ENCODE measurements at places on chromosomes 3 and 15.

DNA sequence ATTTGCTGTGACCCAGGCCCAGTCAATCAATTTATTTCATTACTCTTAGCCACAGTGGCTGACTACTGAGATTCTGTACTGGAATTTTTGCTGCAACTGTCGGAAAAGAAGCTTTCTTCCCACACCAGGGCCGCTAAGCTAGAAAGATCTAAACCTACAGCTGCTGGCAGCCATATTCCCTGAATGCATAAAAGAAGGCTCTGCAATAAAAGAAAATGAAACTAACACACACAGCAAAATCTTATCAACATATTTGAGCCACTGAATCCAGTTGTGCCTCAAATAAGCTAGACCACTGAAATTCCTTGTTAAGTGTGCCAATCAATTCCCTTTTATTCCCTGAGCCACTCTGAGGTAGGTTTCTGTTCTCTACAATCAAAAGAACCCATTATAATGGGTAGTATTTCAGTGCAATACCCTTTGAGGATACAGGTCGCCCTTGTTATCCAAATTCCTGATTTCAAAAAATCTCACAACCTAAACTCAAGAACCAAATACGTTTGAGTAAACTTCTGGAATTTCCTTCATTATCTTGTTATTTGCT, 60.3 kb downstream of the MYO9A start:
- DNase-seq, result no peak

- no peak for DNase-seq
Measured at GRCh38 chr3:37489355-37489754, 315.0 kb upstream of the LRRFIP2 start.

GRCh38 chr3:67064105-67064504, 66.0 kb downstream of the KBTBD8 start:
- no peak for DNase-seq

DNA sequence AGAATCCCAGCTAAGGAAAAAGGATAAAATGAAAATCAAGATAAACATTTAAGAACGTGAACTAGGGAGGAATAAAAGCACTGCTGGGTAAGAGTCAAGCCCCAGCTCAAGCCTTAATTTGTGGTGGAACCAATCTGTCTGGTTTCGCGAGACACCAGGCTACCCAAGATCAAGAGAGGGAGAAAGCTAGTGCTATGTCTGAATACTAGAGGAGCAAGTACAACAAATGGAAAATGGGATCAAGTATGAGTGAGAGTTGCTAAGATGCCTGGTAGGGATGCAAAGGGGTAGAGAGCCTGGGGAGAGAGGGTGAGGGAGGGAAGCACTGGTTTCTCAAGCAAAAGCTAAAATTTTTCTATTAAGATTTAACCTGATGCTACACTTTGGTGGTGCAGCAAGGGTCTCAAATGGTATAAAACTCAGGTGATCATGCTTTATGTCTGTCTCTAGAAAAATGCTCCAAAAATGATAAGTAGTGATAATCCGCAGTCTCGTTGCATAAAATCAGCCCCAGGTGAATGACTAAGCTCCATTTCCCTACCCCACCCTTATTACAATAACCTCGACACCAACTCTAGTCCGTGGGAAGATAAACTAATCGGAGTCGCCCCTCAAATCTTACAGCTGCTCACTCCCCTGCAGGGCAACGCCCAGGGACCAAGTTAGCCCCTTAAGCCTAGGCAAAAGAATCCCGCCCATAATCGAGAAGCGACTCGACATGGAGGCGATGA, 1.7 kb upstream of the SETD5 start:
- DNase-seq, result no peak

DNA sequence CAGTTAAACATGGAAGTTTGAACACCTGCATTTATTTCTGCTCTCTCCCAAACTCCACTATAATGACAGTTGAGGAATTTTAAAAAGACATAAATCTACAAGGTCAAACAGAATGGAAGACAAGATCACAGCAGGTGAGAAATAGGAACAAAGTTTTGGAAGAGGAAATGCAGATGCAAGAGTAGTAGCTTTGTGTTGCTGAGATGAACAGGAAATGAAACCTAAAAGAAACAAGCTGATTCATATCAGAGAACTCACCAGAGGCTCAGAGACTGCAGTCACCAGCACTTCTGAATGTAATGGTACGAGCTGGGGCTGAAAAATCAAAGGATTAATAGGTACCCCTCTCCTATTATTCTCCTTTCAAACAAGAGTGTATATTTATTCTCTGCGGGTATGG, 459.9 kb downstream of the RAP2B start:
- DNase-seq, result no peak

DNA sequence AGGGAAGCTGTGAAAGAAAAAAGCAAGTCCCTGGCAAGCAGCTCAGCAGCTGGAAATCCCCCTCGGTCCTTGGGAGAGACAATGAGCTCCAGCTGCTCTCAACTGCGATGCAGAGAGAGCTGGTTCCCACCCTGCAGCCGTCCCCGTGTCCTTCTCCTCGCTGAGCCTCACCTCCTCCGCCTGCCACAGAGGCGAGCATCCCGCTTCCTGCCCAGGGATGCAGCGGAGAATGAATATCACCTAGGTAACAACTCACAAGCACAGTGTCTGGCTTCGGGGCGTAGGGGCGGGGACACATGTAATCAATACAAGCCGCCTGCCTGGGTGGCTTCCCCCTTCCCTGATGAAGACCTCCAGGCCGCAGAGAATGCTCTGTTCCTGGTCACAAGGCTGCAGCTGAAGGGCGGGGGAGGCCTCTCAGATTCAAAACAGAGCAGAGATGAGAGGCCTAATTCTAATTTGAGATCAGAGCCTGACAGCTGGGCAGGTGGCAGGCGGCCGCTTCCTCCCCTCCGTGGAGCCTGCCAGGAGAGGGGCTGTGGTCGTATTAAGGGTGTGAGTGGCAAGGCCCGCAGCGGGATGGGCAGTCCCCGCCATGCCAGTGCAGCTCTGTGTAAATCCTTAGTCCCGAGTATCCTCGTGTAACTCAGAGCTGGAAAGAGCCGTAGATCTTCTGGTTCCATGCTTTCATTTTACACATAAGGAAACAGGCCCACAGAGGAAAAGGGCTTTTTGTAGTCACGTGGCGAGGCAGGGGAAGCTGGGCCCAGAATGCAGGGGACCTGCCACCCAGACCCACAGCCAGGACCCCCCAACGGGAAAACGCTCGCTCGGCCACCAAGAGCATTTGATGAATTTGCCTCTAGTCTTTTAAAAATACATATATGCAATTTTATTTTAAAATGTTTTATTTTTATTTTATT, 24.3 kb downstream of the ZDHHC19 start:
- DNase-seq, result no peak

- no peak for DNase-seq
Measured at GRCh38 chr3:32432045-32432710, 40.5 kb downstream of the CMTM7 start.

DNA sequence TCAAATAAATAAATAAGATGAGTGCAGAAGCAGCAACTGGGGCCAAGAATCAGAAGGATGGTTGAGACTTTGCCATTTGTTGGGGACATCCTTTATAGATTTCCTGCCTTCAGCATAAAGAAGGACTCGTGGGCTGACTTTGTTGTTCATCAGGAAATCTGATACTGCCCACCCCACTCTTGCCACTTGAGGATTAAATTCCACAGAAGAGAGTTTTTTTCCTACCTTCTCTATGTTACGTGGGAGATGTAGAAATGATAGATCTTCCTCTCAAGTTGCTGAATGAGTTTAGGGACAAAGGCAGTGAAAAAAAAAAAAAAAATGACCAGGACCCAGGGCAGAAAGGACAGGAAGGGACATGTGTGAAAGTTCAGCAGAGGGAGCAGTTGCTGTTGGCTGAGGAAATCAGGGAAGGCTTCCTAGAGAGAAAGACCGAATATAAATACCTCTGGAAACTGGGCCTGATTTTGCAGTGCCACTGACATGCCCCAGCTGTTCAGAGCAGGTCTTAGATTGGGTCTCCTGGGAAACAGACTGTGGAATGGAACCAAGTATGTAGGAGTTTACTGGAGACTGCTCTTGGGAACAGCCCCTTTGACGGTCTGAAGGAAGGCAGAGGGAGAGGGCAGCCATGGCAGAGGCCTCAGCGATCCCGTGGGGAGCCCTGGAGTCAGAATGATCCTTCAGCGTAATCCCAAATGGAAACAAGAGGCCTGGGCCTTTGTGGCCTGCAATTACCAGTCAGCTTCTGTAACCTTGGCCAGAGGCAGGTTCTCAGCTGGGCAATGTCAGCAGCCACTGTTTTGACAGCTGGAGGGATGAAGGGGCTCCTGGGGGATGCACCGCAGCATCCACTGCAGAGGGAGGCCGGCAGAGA, 50.9 kb downstream of the C3orf20 start:
- no peak for DNase-seq

DNA sequence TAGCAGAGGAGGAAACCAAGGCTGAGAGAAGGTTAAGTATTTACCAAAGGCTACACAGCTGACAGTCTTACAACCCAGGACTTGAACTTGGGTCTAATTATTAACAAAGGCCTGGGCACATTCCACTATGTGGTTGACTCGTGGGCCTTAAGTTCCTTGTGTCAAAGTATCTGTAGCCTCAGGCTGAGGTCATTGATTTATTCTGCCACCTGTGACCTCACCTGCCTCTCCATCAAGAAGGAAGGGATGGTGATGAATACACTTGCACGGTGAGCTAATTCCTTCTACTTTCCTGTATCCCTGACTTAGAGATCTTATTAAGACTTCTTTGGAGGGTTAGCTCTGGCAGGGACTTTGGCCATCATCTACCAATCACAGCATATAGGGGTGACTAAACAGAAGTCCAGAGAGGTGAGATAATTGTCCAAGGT, 19.9 kb upstream of the LRRC58 start:
- no peak for DNase-seq

- DNase-seq, result no peak
Measured at GRCh38 chr15:89783861-89784685, 7.9 kb downstream of the MESP2 start.

GRCh38 chr3:26712211-26713026, 89.8 kb downstream of the LRRC3B start:
- DNase-seq, result no peak

DNA sequence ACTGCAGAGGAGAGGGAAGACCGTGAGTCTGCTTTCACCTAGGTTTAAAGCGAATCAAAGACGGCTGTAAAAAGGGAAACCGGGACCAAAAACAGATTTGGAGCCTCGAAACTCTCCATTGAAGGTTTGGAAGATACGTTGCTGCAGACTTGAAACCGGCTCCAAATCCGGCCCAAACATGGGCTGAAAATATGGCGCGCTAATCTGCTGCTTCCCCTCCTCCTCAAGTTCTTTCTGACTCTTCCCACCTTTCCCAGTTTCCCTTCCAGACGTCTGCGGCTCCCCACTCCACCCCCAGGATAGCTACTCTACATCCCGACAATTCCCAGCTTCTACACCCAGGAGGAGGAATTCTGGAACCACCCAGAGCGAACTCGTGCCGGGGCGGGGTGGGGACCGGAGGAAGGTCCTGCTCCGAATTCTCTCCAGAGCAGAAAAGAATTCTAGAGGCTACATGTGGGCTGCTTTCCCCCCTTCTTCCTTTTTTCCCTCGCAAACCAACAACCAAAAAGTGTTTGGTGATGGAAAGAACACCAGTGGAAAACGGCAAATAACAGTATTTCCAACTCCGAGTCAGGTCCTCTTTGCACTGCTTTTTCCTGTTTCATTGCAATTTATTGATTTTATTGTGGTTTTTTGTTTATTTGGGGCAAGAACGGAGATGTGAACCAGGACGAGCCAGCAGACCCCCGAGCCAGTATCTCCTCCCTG, 8.5 kb downstream of the EOMES start:
- no peak for DNase-seq

- DNase-seq, result no peak
Measured at GRCh38 chr3:23795096-23795495, 10.7 kb upstream of the UBE2E1 start.

- DNase-seq, result no peak
Measured at GRCh38 chr3:165462636-165463334, 266.6 kb upstream of the SLITRK3 start.

DNA sequence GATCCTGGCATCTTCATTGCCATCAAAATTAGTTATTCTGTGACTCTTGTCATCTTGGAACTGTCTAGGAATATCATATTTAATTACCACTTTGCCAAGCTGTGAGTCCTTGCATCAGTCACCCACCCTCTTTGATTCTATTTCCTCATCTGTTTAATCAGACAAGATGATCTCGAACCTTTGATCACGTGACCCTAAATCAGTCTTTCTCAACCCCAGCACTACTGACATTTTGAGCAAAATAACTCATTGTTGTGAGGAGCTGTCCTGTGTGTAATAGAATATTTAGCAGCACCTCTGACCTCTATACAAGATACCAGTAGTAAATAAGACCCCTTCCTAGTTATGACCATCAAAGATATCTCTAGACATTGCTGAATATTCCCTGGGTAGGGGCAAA, 343.4 kb upstream of the ARPP21 start:
- no peak for DNase-seq

DNA sequence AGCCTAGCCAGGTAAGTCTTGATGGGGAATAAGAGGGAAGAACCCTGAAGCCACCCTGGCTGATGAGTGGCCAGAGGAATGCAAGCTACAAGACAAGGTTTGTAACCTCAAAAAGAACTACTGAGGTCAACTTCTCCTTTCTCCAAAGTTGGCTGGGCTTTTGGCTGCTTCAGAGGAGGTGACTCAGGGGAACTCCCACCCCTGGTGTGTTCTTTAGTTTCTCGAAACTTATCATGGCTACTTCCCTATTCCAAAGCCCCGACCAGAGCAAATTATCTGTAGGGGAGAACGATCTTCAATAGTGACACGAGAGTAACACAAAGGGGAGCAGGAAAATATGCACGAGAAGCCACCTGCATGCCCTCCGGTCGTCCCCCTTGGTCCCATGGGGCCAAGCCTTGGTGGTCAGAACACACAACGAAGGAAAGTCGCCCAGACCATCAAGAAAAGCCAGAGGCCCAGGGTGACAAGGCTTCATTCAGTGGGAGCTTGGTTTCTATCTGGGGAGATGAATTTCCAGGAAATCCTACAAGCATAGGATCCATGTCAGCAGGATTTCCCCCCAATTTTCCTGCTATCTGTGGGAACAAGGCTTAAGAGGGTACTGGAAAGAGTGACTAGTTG, 6.5 kb upstream of the BCL2A1 start:
- no peak for DNase-seq

DNA sequence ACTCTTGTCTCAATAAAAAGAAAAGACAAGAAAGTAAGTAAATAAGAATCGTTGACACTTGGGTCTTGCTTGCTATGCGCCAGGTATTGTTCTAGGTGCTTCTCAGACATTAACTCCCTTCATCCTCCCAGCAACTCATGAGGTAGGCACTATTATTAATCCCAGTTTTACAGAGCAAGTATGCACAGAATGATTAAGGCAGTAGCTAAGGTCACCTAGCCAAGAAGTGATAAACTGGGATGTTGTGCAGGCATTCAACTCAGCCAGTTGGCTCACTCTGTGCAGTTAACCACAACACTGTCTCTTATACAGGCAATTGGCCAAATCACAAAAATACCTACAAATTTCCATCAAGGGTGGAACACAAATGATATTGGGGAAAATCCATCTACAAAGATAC, 1.7 kb upstream of the C3orf33 start:
- DNase-seq, result no peak
